Chondrocyte (in vitro differentiated cells): ENCODE measurements at places on chromosomes 11 and 22. TPM values are rescaled to one million over a fixed set of nuclear protein-coding genes. Genes with fewer than 3 reads are reported as not detected.
A peak's percentile ranks its signal among the peaks of the same experiment; 100 is the strongest.

Gene DAGLA
- 2.8 to 5.5 TPM (median 4.8 TPM) in 3 replicates for total RNA-seq

Gene USP47
- 44.4 to 54.8 TPM (median 47.8 TPM) in 3 replicates for total RNA-seq

Gene OR5P2
- total RNA-seq: 0.92 TPM in 1 of 3 replicates, not detected in the others

- no peak for DNase-seq
- H3K4me3 ChIP-seq: no peak overlapping the region
- H3K27ac ChIP-seq: no peak overlapping the region
- peaks cover 18% of the 10 kb centered on the region for H3K4me1 ChIP-seq
These were observed 80.5 kb downstream of the TP53I11 start for GRCh38 chr11:44870181-44870580.

- H3K4me1 ChIP-seq: no peaks in the 10 kb centered on the region
- H3K4me3 ChIP-seq: no peak overlapping the region
- no peak for DNase-seq
- peaks cover 51% of the 10 kb centered on the region for H3K36me3 ChIP-seq
- no peak overlapping the region for H3K27ac ChIP-seq
- no peaks in the 10 kb centered on the region for H3K27me3 ChIP-seq
These were observed 99.8 kb downstream of the TTC17 start for GRCh38 chr11:43458486-43458885.

DNA sequence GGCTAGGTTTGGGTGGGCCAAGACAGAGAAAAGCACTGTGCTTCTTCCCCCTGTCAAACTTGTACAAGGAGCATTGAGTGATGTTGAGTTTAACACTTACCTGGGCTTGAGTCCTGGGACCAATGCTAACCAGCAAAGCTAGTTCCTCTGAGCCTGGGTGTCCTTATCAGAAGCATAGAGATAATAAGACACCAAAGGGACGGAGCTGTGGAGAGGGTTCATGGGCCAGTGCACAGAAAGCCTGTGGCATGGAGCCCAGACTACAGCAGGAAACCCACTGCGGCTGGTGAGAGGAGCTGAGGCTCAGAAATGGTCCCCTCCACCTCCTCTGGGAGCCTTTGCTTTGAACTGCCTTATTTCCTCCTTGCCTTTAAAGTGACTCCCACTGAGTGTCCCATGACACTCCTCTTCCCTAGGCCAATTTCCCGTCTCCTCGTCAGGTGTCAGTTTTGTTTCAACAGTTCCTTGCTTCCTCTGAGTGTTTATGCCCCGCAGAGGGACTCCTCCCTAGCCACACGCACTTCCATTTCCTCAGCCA is 9.4 kb downstream of the SLCO2B1 start:
- no peak overlapping the region for H3K27ac ChIP-seq
- H3K4me1 ChIP-seq: peaks cover 9% of the 10 kb centered on the region
- peaks cover 3% of the 10 kb centered on the region for H3K36me3 ChIP-seq
- no peak overlapping the region for H3K4me3 ChIP-seq

- H3K27me3 ChIP-seq: peaks cover 49% of the 10 kb centered on the region
- no peak overlapping the region for H3K4me3 ChIP-seq
- no peaks in the 10 kb centered on the region for H3K36me3 ChIP-seq
- peaks cover 4% of the 10 kb centered on the region for H3K4me1 ChIP-seq
- DNase-seq: no peak
- H3K27ac ChIP-seq: no peak overlapping the region
These were observed 130.0 kb upstream of the NTM start for GRCh38 chr11:131240421-131240820.

- H3K36me3 ChIP-seq: peaks cover 2% of the 10 kb centered on the region
- no peak for DNase-seq
- peaks cover 24% of the 10 kb centered on the region for H3K4me1 ChIP-seq
- no peaks in the 10 kb centered on the region for H3K27me3 ChIP-seq
- no peak overlapping the region for H3K27ac ChIP-seq
These were observed 45.8 kb downstream of the SCGB1A1 start for GRCh38 chr11:62464655-62465054.

- peaks cover 58% of the 10 kb centered on the region for H3K4me1 ChIP-seq
- no peaks in the 10 kb centered on the region for H3K36me3 ChIP-seq
- no peak for DNase-seq
- H3K27me3 ChIP-seq: no peaks in the 10 kb centered on the region
- H3K27ac ChIP-seq: peak overlapping the region; percentile 17
These were observed 34.2 kb downstream of the MICAL3 start for GRCh38 chr22:17990147-17990546.

- H3K4me3 ChIP-seq: peak overlapping the region; percentile 57
- no peak overlapping the region for H3K27ac ChIP-seq
- H3K4me1 ChIP-seq: peaks cover 10% of the 10 kb centered on the region
- no peak for DNase-seq
- peaks cover 2% of the 10 kb centered on the region for H3K36me3 ChIP-seq
- H3K27me3 ChIP-seq: peaks cover 29% of the 10 kb centered on the region
These were observed 5.6 kb upstream of the ZBED4 start for GRCh38 chr22:49847751-49848689.
